ENCODE measurements at places on chromosomes 5 and 9.

DNA sequence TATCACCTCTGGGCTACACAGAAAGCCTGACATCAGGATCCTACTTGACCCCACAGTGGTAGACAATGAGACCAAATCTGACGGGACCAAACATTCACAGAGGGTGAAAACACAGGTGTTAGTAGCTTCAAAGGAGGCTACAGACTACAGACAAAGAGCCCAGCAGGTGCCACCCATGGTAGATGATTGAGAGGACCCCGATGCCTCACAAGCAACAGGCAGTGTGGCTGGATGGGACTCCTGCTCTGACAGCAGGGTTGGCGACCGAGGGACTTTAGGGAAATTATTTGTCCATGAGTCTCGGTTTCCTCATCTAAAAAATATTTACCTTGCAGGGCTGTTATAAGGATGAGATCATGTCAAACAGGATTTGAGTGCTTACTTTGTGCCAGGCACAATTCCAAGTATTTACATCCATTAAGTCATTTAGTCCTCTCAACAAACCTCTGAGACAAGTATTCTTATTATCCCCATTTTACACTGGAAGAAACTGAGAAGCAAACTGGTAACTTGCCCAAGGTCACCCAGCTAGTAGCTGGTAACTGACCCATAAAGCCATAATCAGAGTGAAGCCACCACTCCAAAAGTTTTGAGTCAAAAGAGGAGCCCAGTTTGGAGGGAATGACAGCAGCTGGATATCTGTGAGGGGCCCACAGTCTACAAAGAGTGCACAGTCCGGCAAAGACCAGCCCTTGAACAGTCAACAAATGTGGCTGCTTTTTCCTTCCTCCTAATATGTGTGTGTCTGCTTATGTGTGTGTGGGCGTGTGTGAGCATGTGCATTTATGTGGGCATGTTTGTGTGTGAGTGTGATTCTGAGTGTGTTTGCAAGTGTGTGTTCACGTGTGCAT is 502.0 kb downstream of the BNC2 start:
- no peak for DNase-seq

DNA sequence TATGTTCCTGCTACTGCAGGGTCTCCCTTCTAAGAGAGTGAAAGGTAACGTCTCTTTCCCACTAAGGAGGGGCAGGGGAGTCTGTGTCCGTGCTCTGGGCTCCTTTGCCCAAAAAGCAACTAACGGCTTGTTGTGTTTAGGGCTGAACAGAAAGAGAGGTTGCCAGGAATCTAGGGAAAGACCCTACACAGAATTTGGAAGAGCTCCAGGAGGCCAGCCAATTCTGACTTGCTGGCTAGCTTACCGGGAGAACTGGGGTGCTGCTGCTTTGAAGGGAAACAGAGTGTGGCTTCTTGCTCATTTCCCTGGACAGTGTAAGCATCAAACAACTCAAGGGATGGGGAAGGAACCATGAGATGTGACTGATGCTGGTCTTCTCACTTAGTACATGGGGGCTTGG is 176.1 kb downstream of the GADD45G start:
- DNase-seq: no peak

GRCh38 chr5:138605254-138605972 is 30.2 kb upstream of the HSPA9 start:
- DNase-seq: no peak

- no peak for DNase-seq
These were observed 268.2 kb downstream of the HSPA4 start for GRCh38 chr5:133319905-133320520.

- DNase-seq: no peak
These were observed 17.2 kb upstream of the TPM2 start for GRCh38 chr9:35706951-35707350.

GRCh38 chr5:172573120-172573882 is 67.8 kb upstream of the NEURL1B start:
- DNase-seq: no peak

- DNase-seq: no peak
These were observed 2.4 kb downstream of the PGGT1B start for GRCh38 chr5:115260248-115260647.

DNA sequence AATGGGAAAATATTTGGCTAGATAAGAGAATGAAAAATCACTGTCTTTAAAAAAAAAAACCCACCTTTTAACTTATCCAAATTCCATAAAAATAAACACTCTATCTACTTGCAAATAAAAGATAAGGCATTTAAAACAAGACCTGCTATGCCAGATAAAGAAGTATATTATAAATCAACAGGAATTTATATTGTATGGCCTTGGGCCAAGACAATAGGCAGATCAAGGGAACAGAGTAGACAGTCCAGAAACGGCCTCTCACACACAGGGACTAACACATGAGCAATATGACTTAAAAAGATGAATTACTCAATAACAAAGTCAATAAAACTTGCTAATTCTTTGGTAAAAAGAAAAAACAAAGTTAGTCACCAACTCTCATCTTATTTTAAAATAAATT is 34.7 kb upstream of the ICE1 start:
- no peak for DNase-seq

GRCh38 chr5:166750376-166750775 is 1541.1 kb upstream of the WWC1 start:
- no peak for DNase-seq

DNA sequence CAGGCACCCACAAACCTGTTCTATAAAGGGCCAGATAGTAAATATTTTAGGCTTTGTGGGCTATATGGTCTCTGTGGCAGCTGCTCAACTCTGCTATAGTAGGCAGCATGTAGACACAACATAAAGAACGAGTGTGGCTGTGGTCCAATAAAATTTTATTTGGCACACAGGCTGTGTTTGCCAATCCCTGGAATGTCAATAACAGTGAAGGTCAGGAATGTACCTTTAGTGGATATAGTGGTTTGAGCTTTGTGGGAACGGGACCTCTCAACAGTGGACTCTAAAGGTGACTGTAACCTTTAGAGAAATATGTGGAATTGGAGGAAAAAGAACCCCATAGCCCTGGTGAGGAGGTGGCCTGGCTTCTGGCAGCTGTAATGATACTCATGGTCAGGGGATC is 145.2 kb downstream of the MAST4 start:
- no peak for DNase-seq

DNA sequence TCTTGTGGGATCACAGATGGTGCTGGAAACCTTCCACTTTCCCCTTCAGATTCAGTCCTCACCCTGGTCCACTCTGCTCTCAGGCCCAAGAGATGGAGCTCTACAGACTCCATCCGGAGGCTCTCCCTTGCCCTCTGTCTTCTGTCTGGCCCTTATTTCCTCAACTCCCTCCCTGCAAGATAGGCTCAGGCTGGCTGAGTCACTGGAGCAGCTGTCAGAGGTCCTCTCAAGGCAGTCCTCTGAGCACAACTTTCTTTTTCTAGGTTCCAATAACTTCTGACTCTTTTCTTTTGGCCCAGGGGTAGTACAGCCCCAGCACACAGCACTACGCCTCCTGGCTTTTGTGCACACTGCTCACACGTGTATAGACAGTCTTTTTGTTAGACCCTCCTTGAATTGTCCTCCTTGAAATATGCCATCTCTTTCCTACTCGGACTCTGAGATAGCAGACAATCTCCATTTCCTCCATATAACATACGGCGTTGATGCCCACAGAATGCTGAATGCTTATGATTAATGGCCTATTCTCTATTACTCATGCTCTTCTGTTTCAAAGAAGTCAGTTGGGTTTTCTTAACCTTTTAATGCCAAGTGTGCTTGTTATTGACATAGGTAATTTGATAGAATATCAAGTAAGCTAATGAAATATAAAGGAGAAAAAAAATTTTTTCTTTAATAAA is 193.1 kb downstream of the SLC12A2 start:
- no peak for DNase-seq

DNA sequence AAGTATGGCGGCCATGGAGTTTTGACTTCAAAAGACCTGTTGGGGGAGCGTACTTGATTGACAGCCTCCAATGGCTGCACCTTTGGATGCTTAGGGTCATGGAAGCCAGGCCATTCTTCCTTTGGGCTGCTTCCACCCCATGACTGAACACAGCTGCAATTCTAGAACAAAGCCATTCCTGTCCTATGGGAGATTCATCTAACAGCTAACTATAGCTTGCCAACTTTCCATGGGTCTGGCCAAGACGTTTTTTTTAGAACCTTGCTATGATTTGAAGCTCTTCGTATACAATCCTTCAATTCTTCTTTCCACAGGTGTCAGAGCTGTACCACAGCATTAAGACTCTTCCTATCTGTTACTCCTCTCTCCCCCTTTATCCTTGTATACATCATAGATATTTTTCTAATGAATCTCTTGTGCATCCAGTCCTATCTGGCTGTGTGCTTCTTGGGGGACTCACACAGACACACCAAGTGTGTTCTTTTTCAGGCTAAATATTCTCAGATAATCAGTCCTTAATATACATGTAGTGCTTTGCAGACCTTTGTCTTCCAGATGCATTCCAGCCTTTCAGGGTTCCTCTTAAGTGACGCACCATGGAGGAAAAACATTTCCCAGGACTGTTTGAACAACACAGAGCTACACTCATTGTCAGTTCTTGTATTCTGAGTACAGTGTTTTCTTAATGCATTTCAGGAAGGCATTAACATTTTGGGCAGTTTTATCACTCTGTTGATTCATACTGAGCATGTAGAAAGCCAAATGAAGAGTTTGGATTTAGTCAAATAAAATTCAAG is 198.9 kb downstream of the TAF11L14 start:
- no peak for DNase-seq

GRCh38 chr5:58440901-58441460 is 18.9 kb downstream of the PLK2 start:
- DNase-seq: no peak

GRCh38 chr9:14293801-14294200 is 20.1 kb downstream of the NFIB start:
- DNase-seq: no peak

- no peak for DNase-seq
These were observed 89.1 kb upstream of the FBXW11 start for GRCh38 chr5:172095368-172096206.

DNA sequence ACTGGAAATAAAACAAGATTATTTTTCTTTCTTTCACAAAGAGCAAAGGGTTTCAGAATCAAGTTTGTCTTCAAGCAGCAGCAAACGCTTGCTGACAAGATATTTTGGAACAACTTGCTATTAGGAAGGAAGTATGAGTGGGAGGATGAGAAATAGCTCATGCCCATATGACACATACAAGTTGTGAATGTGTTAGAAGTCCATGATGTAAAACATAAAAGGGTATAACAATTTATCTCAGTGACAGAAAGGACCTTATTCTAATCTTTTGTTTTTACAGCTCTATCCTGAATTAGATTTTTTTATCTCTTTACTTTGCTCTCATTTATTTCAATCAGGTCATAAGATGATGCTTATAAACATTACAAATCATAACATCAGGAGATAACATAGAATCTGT is 516.6 kb upstream of the MEF2C start:
- DNase-seq: no peak

DNA sequence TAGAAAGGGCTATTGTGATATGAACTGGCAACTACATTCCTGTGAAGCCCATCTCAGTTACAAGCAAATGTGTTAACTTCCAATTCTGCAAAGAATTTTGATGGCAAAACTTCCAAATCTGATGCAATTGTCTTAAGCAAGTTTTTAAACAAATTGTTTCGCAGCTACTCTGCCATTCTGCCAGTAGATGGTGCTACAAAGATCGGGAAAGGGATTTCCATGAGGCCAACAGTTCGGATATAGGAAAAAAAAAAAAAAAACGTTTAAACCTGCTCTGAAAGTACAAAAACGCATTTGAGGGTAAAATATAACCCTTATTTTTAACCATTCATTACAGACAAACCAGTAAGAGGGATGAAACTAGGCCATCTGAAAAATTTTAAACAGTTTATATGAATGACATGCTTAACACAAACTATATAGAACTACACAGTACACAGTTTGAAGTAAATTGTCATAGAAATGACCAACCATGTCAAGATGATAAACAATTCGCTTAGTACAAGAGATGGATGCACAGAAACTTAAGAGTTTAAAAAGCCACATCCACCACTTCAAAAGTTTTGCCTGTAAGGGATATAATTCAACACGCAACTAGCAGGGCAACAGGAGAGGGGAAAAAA is 2.2 kb downstream of the HNRNPA0 start:
- no peak for DNase-seq

- no peak for DNase-seq
These were observed 253.4 kb upstream of the ANKH start for GRCh38 chr5:15124871-15125568.
